Heart left ventricle (tissue), 16 donors: ENCODE measurements at places on chromosomes 6 and 20.

GRCh38 chr6:165655191-165655590, 7.8 kb downstream of the PDE10A start:
- peaks cover 7% of the 10 kb centered on the region for H3K4me1 ChIP-seq
- DNase-seq, result no peak
- no peak overlapping the region for H3K4me3 ChIP-seq
- no peak overlapping the region for H3K27ac ChIP-seq
- no peaks in the 10 kb centered on the region for H3K27me3 ChIP-seq
- H3K36me3 ChIP-seq, result no peaks in the 10 kb centered on the region

DNA sequence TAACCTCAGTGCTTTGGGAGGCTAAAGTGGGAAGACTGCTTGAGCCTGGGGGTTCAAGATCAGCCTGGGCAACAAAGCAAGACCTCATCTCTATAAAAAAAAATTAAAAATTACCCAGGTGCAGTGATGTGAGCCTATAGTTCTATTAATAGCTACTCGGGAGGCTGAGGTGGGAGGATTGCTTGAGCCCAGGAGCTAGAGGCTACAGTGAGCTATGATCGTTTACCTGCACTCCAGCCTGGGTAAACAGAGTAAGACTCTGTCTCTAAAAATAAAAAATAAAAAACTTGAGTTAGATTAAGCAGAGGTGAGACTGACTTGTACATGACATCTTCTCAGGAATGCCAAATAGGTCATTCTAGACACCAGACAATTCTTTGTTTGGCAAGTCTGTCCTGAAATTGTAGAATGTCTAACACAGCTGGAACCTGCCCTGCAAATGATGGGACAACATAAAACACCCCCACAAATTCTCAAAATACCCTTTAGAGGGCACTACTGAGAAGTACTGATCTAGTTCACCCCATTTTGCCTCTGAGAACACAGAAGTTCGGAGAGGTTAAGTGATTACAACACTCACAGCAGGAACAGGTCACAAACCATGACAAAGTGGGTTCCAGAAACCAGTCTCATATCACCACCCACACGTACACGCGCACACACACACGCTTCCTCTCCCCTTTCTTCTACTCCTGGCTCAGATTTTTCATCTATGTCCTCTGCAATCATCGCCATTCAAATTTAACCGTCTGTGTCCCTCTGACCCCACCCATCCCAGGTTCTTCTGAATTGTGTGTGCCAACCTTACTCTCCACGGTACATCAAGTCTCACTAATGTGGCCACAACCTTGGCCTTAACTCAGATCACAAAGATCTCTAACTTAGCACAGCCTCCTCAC, 38.3 kb downstream of the ARHGAP18 start:
- DNase-seq, result no peak
- H3K4me1 ChIP-seq, result no peaks in the 10 kb centered on the region
- H3K4me3 ChIP-seq, result no peak overlapping the region
- peak overlapping the region; percentile 61 for H3K27ac ChIP-seq
- no peaks in the 10 kb centered on the region for H3K36me3 ChIP-seq
- H3K27me3 ChIP-seq, result no peaks in the 10 kb centered on the region

DNA sequence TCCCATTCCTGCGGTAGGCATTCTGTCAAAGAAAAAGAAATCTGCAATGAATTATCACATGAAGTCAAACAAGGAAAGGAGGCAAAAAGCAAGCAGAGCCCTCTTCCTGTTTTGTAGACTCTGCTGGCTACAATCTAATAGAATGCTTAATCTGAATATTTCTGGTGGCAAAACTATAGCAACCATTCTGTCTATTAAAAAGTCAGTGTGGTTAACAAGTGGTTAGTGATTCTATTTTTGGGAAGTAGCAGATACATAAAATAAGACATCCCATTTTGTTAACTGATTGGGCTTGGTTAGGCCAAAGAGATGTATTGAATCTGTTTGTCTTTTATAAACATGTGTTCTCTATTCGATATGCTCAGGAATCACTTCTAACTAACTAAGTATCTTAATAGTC, 442.3 kb downstream of the CDC5L start:
- no peak overlapping the region for H3K4me3 ChIP-seq
- no peak overlapping the region for H3K27ac ChIP-seq
- no peak for DNase-seq
- H3K4me1 ChIP-seq, result no peaks in the 10 kb centered on the region

GRCh38 chr20:56465997-56466396, 2.4 kb upstream of the RTF2 start:
- H3K27me3 ChIP-seq, result no peaks in the 10 kb centered on the region
- H3K36me3 ChIP-seq, result peaks cover 7% of the 10 kb centered on the region
- peaks cover 7% of the 10 kb centered on the region for H3K4me1 ChIP-seq
